ENCODE measurements at places on chromosomes 7 and 10.

DNA sequence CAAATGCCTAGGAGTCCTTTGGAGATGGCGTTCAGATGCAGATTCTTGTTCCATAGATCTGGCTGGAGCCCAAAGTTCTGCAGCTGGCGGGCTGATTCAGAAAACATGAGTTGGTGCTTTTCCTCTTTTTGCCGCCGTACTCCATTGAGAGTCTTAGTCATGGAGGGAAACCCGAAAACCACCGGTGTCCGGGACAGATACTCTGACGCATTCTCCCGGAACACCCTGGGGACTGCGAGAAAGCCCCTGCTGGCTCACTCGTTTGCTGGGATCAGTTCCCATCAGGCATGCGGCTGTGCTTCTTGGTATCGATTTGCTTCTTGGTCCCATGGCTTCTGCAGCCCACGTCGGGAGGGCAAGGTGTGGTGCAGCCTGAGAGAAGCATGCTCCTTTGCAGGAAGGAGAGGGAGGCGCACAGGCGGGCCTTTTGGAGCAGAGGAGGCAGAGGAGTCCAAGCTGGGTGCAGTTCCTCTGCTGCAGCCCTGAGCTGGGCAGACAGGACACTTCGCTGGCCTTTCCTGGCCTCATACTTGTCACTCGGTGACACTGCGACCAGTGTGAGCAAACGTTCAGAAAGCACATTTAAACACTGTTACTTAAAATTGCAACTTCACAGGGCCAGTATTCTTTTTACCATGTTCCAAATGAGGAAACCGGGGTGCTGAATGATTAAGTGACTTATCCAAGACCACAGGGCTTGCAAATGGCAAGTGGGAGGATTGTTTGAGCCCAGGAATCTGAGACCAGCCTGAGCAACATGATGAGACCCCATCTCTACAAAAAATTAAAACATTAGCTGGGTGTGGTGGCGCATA is 30.6 kb upstream of the PFKFB3 start:
- no peak for DNase-seq

GRCh38 chr7:144908943-144909556 is 73.2 kb upstream of the TPK1 start:
- DNase-seq, result no peak

GRCh38 chr7:80830010-80830409 is 88.8 kb downstream of the SEMA3C start:
- DNase-seq, result no peak

- DNase-seq, result no peak
These were observed 25.6 kb downstream of the CDNF start for GRCh38 chr10:14812271-14812670.

GRCh38 chr7:119482209-119482608 is 790.8 kb upstream of the KCND2 start:
- DNase-seq, result no peak

- no peak for DNase-seq
These were observed 65.5 kb downstream of the TNS3 start for GRCh38 chr7:47516386-47516785.

GRCh38 chr10:29142516-29143314 is 146.2 kb upstream of the LYZL1 start:
- DNase-seq, result no peak

- DNase-seq, result no peak
These were observed 91.6 kb upstream of the IKZF1 start for GRCh38 chr7:50212666-50213621.

DNA sequence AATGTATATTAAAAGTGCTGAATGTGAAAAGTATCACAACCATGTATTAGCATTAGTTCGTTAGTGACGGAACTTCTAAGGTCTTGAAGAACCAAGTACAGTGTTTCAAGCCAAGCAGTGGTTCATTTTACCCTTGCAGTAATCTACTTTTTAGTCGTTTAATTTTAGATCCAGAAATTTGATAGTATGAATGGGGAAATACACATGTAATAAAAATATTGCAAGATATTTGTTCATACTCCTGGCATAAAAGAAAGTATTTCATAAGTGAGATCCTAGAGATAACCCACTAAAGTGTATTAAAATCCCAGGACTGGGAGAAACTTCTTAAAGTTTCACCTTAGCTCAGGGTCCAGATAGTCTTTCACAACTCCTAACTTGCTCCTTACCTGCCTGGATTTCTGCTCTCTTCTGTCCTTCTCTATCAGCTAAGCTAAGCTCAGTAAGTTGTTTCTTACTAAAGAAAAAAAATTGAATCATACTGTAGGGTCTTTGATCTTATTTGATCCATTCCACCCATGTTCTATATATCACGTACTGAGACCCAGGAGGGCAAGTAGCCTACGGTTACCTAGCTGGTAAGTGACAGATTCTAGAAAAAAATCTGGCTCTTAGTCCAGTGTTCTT is 1.5 kb downstream of the BCAP29 start:
- DNase-seq, result no peak

- DNase-seq, result no peak
These were observed 45.6 kb downstream of the BMPR1A start for GRCh38 chr10:86801995-86802394.

GRCh38 chr10:43124574-43125273 is 13.5 kb upstream of the CSGALNACT2 start:
- DNase-seq, result no peak

DNA sequence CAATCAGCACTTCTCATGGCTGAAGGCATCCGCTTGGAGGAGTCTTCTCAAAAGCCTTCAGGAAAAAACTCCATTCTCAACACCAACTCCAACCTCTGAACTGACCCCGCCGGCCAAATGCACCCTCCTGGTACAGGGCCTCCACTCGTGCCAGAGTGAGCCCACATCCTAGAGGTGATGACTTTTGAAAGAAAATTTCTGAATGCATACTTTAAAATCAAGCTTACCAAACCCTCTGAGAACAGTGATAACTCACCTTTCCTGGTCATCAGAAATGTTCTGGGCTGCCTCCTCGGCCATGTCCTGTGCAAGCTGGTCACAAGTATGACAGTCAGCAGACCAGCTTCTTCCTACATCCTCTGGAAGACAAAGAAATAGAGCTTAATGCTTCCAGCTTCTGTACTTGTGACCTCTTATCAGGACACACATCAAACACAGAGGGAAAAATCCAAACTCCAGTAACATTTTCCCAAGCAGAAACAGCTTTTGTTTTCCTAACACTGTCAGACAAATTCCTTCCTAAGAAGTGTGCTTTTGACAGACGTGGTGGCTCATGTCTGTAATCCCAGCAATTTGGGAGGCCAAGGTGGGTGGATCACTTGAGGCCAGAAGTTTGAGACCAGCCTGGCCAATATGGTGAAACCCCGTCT is at the start of gene PKD1L1:
TSS of gene PKD1L1 (minus strand) at position 326 of the 650 bp plus-strand sequence. CDS start at position 300, 26 bp downstream.
- DNase-seq, result no peak

DNA sequence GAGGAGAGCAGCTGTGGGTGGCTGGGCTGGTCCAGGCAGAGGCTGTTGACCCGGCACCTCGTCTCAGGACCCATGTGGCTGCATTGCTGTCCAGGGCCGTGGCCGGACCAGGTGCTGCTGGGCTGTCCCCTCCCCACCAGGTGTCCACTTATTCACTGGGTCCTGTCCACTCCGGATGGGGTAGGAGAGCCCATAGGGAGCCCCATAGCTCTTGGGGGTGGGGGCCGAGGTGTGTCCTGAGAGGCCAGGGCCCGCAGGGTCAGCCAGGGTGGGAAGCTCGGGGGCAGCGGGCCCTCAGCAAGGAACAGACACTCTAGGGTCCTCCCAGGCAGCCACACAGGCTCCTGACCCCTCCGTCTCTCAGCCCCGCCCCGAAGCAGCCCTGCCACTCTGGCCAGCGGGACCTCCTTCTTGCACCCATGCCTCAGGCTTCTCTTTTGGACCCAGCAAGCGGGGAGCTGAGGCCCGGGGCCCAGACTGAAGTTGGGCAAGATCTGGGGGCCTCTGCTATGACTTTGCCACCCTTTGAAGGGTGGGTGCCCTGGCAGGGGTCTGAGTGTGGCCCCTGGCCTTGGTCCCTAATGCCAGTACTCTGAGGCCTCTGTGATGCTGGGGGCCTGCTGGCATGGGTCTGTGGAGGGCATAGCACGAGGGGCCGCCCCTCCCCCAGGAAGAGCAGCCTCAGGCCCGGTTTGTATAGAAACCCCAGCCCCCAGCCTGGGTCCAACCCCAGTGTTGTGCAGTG is 86.4 kb downstream of the NKX6-2 start:
- no peak for DNase-seq

DNA sequence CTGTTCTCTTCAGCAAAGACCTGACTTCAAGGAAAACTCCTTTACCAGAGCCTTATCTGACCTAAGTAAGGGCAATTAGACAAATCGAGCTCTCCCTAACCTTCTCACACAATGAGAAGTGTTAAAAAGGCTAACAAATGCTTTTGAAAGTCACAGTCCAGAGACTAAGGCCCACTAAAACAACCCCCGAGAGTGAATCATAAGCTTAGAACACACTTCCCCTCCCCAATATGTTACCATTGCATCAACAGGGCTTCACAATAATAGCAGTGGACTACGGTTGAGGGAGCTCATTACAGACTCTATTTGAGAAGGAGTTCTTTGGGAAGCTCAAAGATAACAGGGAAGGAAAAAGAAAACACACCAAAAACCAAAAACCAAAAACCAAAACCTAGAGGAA is 28.6 kb upstream of the ZEB1 start:
- DNase-seq, result no peak

GRCh38 chr10:123669886-123670285 is 3.7 kb downstream of the GPR26 start:
- no peak for DNase-seq

GRCh38 chr10:50788951-50789945 is 49.5 kb downstream of the ASAH2B start:
- DNase-seq, result no peak

- DNase-seq, result no peak
These were observed 82.4 kb downstream of the SHH start for GRCh38 chr7:155729847-155730246.

DNA sequence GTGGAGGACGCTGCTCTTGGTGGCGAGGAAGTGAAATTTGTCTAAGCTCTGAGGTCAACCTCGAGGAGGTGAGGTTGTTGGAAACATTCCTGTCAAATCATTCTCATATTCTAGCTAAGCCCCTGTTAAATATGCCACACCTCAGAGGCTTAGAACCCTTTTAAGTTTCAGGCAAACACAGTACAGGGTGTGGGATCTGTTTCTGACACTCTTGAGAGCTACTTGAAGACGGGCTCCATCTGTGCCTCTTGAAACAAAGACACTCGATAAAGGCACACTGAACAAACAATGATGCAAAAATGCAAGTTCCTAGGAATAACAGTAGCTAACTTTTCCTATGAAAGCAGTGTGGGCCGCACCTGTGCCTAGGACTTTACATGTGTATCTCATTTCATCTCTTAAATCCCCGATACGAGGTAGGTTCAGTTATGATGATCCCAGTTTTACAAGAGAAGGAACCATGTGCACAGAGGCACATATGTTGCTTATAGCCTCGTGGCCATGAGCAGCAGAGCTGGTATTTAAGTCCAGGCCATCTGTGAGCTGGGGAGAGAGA is 299.2 kb downstream of the CCDC3 start:
- DNase-seq, result no peak

GRCh38 chr10:132526676-132527075 is 10.9 kb upstream of the INPP5A start:
- no peak for DNase-seq

DNA sequence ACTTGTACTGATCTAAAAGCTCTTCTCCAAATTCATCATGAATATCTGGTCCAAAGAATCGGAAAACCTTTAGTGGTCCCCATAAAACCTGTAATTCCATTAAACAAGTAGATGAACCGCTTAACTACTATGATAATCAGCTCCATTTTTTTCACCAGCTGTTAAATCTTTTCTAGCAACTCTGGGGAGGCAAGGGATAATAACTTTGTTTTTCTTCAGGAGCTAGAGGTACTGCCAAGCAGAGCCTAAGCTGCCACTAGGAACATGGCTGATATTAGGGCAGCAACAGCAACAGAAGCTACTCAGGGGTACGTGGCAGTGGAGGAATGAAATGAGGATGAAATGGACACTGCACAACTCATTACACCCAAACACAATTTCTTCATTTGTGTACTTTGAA is 138.0 kb downstream of the SRPK2 start:
- no peak for DNase-seq

DNA sequence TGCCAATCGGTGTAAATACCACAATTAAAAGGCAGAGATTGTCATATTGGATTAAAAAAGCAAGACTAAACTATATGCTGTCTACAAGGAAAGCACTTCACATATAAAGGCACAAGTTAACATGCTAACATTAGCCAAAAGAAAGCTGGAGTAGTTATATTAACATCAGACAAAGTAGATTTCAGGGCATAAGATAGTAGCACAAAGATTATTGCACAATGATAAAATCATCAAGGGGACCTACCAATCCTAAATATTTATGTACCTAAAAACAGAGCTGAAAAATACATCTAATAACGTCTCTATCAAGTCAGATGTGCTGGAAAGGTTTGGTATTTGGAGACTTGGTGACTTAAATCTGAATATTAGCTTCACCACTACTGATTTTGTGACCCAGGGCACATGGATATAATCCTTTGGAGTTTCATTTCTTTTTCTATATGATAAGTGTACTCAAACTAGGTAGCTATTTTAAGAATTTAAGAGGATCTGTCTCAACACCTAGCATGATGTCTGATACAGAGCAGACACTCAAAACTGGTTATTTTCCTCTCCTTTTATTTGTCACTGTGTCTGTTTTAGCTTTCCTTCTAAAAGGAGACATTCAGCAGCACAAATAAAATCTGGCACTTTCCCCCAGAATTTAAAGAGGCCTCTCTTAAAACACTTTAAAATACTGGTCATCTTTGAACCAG is 156.5 kb downstream of the DOCK4 start:
- no peak for DNase-seq

GRCh38 chr10:79429751-79430150 is 15.7 kb downstream of the ZCCHC24 start:
- no peak for DNase-seq

DNA sequence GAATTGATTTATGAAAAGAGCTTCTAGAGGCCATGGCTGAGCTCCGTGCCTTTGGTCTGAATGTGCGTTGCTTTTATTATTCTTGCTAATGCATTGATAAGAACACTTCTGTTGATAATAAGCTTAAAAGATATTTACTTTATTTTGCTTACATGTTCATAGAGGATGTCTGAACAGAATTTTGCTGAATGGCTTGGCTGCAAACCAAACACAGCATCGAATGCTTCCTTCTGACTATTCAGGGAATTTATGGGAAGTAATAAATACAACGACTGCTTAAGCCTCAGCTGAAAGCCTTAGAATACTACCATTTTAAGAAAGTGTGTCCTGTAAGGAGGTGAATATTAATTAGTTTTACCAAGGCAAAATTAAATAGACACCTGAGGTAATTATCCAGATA is 643.5 kb upstream of the POT1 start:
- DNase-seq, result no peak

Measured in esophagus squamous epithelium (tissue), 5 donors.